ENCODE measurements at places on chromosomes 16 and 17. TPM values are rescaled to one million over a fixed set of nuclear protein-coding genes. Genes with fewer than 3 reads are reported as not detected.
A peak's percentile ranks its signal among the peaks of the same experiment; 100 is the strongest.

DNA sequence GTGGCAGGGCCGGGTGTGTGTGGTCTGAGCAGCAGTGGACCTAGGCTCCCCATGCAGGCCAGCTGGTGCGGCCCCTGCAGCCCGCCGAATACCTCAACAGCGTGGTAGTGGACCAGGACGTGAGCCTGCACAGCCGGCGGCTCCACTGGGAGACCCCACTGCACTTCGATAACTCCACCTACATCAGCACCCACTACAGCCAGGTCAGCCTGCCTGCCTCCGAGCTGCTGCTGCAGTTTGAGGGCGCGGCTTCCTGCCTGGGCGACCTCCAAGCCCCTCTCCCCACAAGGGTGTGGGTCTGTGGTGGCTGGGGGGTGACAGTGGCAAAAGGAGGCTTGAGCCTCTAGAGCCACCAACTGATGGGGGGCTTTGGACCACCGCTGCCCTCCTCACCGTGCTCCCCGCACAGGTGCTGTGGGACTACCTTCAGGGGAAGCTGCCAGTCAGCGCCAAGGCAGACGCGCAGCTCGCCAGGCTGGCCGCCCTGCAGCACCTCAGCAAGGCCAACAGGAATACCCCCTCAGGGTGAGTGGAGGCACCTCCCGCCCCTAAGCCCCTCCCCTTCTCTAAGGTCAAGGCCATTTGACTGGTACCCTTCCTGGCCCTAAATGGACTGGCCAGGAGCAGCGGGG, 8.4 kb upstream of the SMIM5 start:
- H3K4me1 ChIP-seq, result no peaks in the 10 kb centered on the region
- H3K27me3 ChIP-seq, result no peaks in the 10 kb centered on the region
- DNase-seq, result no peak
- H3K27ac ChIP-seq, result no peak overlapping the region

- H3K27ac ChIP-seq, result no peak overlapping the region
- H3K4me1 ChIP-seq, result no peaks in the 10 kb centered on the region
- no peaks in the 10 kb centered on the region for H3K36me3 ChIP-seq
Observed at GRCh38 chr16:86088287-86088686, 189.3 kb downstream of the IRF8 start.

DNA sequence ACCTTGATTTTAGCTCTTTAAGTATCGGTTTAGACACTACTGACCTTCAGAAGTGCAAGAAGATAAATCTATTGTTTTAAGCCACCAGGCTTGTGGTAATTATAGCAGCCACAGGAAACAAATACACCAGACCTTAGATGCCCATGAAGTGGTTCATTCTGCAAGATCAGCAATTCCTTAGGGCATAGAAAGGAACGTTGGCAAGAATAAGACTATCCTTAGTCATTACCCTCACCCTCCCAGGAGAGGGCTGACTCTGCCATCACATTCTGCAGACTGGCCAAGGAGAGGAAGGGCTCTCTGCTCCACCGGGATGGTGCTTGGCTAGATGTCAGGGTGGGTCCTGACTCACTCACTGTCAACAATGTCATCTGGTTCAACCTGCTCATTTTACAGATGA, 14.1 kb upstream of the NDEL1 start:
- no peaks in the 10 kb centered on the region for H3K27me3 ChIP-seq
- H3K27ac ChIP-seq, result no peak overlapping the region
- H3K4me1 ChIP-seq, result peaks cover 17% of the 10 kb centered on the region
- DNase-seq, result no peak
- no peak overlapping the region for H3K4me3 ChIP-seq

- H3K27ac ChIP-seq, result no peak overlapping the region
- H3K4me3 ChIP-seq, result no peak overlapping the region
- H3K4me1 ChIP-seq, result no peaks in the 10 kb centered on the region
- H3K27me3 ChIP-seq, result no peaks in the 10 kb centered on the region
Observed at GRCh38 chr17:10021272-10021984, 116.4 kb upstream of the RCVRN start.

- no peaks in the 10 kb centered on the region for H3K27me3 ChIP-seq
- no peaks in the 10 kb centered on the region for H3K36me3 ChIP-seq
- no peak for DNase-seq
- no peak overlapping the region for H3K27ac ChIP-seq
Observed at GRCh38 chr17:60371818-60372510, 20.0 kb downstream of the USP32 start.

- no peaks in the 10 kb centered on the region for H3K36me3 ChIP-seq
- no peak for DNase-seq
- H3K27me3 ChIP-seq, result peaks cover 4% of the 10 kb centered on the region
- H3K4me1 ChIP-seq, result no peaks in the 10 kb centered on the region
Observed at GRCh38 chr17:70314506-70314905, 145.2 kb downstream of the KCNJ2 start.

GRCh38 chr16:10088380-10088793, 93.8 kb downstream of the GRIN2A start:
- H3K27ac ChIP-seq, result no peak overlapping the region
- H3K4me3 ChIP-seq, result no peak overlapping the region
- DNase-seq, result peak; percentile 34
- H3K36me3 ChIP-seq, result no peaks in the 10 kb centered on the region
- no peaks in the 10 kb centered on the region for H3K4me1 ChIP-seq

DNA sequence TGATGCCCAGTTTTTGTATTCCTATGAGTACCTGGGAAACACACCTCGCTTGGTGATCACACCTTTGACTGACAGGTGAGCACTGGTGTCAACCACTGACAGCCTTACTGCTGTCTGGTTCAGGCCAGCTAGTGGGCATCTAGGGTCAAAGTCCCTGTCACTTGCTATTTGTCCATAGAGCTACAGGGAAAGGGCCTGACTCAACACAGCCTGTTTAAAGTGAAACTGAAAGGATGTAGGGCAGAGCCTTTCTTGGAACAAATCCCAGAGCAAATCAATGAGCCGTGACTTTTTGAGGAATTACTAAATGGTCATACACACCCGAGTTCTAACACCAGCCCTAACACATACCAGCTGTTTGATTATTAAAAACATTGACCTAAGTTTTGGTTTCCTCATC, 106.8 kb downstream of the DNAH9 start:
- no peaks in the 10 kb centered on the region for H3K36me3 ChIP-seq
- DNase-seq, result peak; percentile 14
- H3K4me1 ChIP-seq, result no peaks in the 10 kb centered on the region
- H3K27ac ChIP-seq, result no peak overlapping the region
- H3K4me3 ChIP-seq, result no peak overlapping the region
- no peaks in the 10 kb centered on the region for H3K27me3 ChIP-seq

DNA sequence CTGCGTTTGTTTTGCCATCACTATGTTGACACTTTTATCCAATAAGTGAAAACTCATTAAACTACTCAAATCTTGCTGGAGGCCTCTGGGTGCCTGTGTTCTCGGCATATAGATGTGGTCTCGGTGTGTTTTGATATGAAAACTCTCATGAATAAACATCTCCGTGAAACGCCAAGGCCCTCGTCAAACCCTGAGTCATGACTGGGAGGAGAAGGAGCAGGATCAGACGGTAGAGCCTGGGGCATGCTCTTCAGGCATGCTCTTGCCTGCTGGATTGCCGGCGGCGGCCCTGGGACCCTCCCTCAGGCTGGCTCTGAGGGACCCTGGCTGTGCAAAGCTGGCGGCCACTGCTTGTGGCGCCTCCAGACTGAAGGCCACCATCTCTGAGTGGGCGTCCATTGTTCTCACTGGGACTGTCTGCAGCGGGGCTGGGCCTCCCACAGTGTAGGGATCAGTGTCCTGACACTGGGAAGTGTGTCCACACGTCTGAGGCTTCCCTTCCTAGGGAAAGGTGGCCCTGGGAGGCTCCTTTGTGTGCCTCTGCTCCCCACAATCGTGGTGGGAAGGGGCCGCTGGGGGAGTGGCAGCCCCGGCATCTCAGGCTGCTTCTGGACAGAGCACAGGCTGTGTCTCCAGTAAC, 1.7 kb upstream of the NPB start:
- no peak overlapping the region for H3K27ac ChIP-seq
- no peak overlapping the region for H3K4me3 ChIP-seq
- no peaks in the 10 kb centered on the region for H3K27me3 ChIP-seq
- peaks cover 18% of the 10 kb centered on the region for H3K4me1 ChIP-seq
- H3K36me3 ChIP-seq, result peaks cover 2% of the 10 kb centered on the region

DNA sequence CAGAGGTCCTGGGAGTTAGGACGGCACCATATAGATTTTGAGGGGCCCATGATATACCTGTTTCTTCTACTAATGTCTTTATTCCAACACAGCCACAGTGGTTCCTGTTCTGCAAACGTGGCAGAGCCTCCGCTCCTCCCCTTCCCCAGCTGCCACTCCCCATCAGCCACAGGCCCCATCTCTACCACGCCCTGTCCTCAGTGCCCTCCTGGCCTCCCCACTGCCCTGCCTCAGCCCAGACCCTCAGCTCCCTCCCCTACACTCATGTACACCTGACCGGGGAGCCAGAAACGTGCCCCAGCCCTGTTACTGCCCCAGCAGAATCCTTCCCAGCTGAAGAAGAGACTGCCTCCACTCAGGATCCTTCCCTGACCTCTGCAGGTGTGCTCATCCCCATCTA, 11.9 kb upstream of the RBFOX3 start:
- no peak overlapping the region for H3K27ac ChIP-seq
- H3K4me3 ChIP-seq, result no peak overlapping the region
- no peaks in the 10 kb centered on the region for H3K36me3 ChIP-seq
- H3K4me1 ChIP-seq, result no peaks in the 10 kb centered on the region

DNA sequence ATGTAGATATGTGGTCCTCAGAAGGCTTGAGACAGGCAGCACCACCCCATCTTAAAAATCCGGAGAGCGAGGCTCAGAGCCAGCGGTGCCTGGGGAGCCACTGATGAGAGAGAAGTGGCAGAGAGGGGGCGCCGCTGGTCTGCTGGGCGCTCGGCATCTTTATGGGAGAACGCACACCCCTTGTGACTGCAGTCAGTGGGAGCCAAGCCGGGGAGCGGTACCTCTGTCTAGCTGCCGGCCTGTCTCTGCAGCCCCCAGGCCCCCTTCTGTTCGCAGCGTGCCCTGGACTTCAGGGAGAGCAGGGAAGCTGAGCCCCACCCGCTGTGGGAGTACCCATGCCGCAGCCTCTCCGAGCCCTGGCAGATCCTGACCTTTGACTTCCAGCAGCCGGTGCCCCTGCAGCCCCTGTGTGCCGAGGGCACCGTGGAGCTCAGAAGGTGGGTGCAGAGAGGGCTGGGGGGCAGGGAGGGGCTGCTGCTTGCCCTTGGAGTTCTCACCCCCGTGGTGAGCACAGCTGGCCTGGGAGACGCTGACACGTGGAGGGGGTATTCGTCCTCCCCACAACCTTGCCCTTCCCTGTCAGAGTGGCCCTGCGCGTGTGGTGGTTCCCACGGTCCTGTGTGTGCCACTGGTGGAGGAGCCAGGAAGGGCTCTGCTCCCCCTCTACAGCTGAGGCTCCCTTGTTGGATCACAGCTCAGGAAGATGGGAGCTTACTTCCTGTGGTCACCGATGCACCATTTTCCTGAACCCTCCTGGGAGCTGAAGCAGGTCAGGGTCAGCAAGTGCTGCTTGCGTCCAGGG, 44.8 kb downstream of the PRMT7 start:
- no peak for DNase-seq
- H3K27ac ChIP-seq, result no peak overlapping the region
- H3K4me1 ChIP-seq, result no peaks in the 10 kb centered on the region
- H3K36me3 ChIP-seq, result no peaks in the 10 kb centered on the region
- H3K4me3 ChIP-seq, result no peak overlapping the region
- H3K27me3 ChIP-seq, result no peaks in the 10 kb centered on the region

- H3K36me3 ChIP-seq, result no peaks in the 10 kb centered on the region
- H3K27ac ChIP-seq, result no peak overlapping the region
- no peak for DNase-seq
- H3K27me3 ChIP-seq, result no peaks in the 10 kb centered on the region
- H3K4me3 ChIP-seq, result no peak overlapping the region
Observed at GRCh38 chr16:16028311-16028999, 79.0 kb downstream of the ABCC1 start.

- no peaks in the 10 kb centered on the region for H3K27me3 ChIP-seq
- no peaks in the 10 kb centered on the region for H3K36me3 ChIP-seq
- H3K27ac ChIP-seq, result no peak overlapping the region
- DNase-seq, result no peak
- H3K4me3 ChIP-seq, result no peak overlapping the region
Observed at GRCh38 chr16:17460890-17461289, 9.9 kb downstream of the XYLT1 start.

- H3K36me3 ChIP-seq, result no peaks in the 10 kb centered on the region
- no peak overlapping the region for H3K4me3 ChIP-seq
- DNase-seq, result no peak
- no peaks in the 10 kb centered on the region for H3K27me3 ChIP-seq
Observed at GRCh38 chr16:67039260-67040020, 10.5 kb downstream of the CBFB start.

DNA sequence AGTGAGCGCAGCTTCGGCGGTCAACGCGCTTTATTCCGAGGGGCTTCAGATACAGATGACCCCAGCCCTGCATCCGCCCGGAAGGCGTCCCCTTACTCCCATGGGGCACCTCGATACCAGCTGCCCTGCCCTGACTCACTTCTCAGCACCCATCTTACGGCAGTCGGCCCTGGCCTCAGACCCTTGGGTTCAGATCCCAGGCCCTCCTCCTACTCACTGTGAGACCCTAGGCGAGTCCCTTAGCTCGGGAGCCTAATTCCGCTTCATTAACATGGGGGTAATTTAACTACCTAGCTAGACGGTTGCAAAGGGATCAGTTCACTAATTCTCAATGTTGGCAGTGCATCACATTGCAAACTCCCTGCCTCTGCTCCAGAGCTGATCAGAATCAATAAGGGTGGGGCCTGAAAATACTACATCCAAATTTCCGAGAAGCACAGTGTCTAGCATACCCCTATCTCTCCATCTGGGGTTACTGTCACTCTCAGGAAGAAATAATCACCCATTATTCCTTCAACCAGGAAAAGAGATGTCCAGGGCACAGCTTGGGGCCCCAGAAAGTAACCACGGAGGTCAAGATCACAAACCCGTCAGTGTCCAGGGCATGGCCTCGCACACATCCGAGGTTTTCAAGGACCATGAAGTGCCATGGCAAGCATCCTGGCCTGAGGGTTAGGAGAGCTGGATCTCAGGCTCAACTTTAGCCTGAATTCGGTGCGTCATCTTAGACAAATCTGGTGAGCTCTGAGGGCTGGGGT, 415 bp upstream of the FLOT2 start:
- H3K4me1 ChIP-seq, result peaks cover 52% of the 10 kb centered on the region
- H3K36me3 ChIP-seq, result no peaks in the 10 kb centered on the region
- peak overlapping the region; percentile 85 for H3K27ac ChIP-seq
- H3K27me3 ChIP-seq, result no peaks in the 10 kb centered on the region
- peak overlapping the region; percentile 87 for H3K4me3 ChIP-seq
- DNase-seq, result no peak

Gene HAS3
- 0.26 TPM for total RNA-seq

Gene ALOX15
- total RNA-seq, result not detected

Gene RCVRN
- not detected for total RNA-seq

Gene KRTAP4-5
- total RNA-seq, result not detected

Gene PAQR4
- total RNA-seq, result 13.2 TPM

Gene CRK
- 27.7 TPM for total RNA-seq

Gene FBXW10B
- not detected for total RNA-seq

Gene KRT28
- not detected for total RNA-seq

Gene ACSM2B
- total RNA-seq, result 1.3 TPM

Gene GLP2R
- 4.7 TPM for total RNA-seq

All from body of pancreas (tissue), 4 donors.